ENCODE measurements at places on chromosomes 2 and 18. TPM values are rescaled to one million over a fixed set of nuclear protein-coding genes. Genes with fewer than 3 reads are reported as not detected.

FAM168B gene
- total RNA-seq, result 97.3 TPM

RGPD3 gene
- 0.29 TPM for total RNA-seq

TANC1 gene
- 11.9 TPM for total RNA-seq

SERPINB8 gene
- total RNA-seq, result 12.7 TPM

CXCR1 gene
- not detected for total RNA-seq

HOXD8 gene
- 26.5 TPM for total RNA-seq

MC2R gene
- not detected for total RNA-seq

AMER3 gene
- not detected for total RNA-seq

NEB gene
- 0.07 TPM for total RNA-seq

CAVIN2 gene
- 0.51 TPM for total RNA-seq

EML6 gene
- total RNA-seq, result 3.7 TPM

ASB18 gene
- total RNA-seq, result not detected

COL5A2 gene
- total RNA-seq, result 32.7 TPM

DRC1 gene
- total RNA-seq, result not detected

CEP192 gene
- 18.3 TPM for total RNA-seq

ADD2 gene
- 23.0 TPM for total RNA-seq
